ENCODE measurements at places on chromosomes 12 and 14.
A peak's percentile ranks its signal among the peaks of the same experiment; 100 is the strongest.

- DNase-seq: no peak
These were observed 16.0 kb downstream of the TRMT5 start for GRCh38 chr14:60964904-60965303.

- DNase-seq: no peak
These were observed 11.0 kb upstream of the CACNA2D4 start for GRCh38 chr12:1929241-1929984.

- no peak for DNase-seq
These were observed at the start of gene NAV3 for GRCh38 chr12:77830583-77831351. Gene NAV3 (plus strand): TSS chr12:77830894. CDS start chr12:77831462, 568 bp downstream.

DNA sequence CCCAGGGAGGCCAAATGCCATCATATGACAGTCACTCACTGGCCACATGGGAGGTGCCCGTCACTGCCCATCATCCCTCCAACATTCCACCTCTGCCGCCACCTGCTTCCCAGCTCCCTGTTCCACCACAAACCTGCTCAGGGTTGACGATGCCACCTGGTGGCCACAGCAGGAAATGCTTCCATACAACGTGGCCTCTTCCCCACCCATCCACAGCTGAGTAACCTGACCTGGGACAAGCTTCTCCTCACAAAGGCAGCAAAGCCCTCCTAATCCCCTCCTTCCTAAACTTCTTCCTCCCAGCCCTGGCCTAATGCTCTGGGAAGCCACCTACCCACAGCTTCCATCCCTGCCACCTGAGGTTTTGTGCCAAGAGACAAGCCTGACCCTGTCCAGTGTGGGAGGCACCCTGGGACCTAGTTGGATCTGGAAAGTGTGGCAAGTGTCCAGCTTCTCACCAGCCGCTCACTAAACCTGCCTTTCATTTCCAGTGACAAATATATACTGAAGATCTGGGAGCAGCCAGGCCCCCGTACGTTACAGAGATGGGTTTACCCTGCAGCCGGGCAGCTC is 4.3 kb downstream of the DEGS2 start:
- DNase-seq: no peak

- DNase-seq: no peak
These were observed 39.9 kb downstream of the DNAI7 start for GRCh38 chr12:25155022-25155576.

- DNase-seq: no peak
These were observed 39.9 kb downstream of the KIF26A start for GRCh38 chr14:104178279-104178678.

DNA sequence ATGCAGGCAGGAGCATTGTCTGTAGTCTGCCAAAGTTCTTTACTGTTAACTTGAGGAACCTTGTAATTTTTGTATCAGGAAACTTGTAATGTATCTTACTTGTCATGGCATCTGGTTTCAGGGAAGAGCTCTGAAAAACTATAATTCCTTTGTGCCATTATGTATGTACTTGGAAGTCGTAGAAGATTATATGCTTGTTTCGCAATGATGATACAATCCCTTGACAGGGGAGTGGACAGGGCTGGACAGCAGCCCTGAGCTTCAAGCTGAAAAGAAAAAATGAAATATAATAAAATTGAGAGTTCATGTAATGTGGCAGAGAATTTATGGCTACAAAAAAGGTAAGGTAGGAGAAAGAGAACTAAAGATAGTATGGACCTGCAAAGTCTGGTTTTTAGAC is 7.4 kb upstream of the DLGAP5 start:
- no peak for DNase-seq

DNA sequence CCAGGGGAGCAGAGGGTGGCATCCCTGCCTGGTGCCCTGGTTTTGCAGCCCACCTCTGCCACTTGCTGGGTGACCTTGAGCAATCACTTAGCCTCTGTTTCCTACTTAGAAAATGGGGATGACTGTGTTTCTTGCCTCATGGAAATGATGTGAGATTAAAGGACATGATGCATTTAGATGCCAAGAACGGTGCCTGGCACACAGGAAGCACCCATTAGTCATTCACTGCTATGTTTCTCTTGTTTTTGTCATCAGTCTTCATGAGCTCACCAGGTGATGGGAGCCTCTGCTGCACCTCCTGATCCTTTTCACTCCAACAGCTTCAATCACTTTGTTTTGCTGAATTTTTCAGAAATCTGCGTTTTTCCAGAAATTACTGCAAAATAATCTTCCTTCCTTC is 23.6 kb upstream of the ATF1 start:
- DNase-seq: no peak

GRCh38 chr12:14960548-14961465 is 594 bp downstream of the ARHGDIB start:
- DNase-seq: peak; percentile 53

- DNase-seq: no peak
These were observed 4.4 kb downstream of the MLH3 start for GRCh38 chr14:75046899-75047298.

GRCh38 chr14:66496188-66496807 is 10.1 kb downstream of the CCDC196 start:
- no peak for DNase-seq

GRCh38 chr12:4934407-4935035 is 24.8 kb downstream of the KCNA1 start:
- no peak for DNase-seq

- no peak for DNase-seq
These were observed 31.2 kb downstream of the CREBL2 start for GRCh38 chr12:12642916-12643315.

DNA sequence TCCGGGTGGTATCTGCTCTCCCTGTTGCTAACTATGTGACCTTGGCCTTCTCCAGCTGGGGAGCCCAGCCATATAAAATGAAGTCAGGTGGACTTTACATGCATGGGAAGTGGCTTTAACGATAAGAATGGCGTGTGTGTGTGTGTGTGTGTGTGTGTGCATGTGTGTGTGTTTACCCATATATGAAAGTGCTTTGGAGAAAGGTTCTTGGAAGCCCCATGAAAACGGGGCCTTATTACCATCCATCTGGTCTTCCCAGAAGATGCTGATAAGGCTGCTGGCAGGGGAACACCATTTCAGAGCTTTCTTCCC is 94.8 kb downstream of the LRRC74A start:
- no peak for DNase-seq

DNA sequence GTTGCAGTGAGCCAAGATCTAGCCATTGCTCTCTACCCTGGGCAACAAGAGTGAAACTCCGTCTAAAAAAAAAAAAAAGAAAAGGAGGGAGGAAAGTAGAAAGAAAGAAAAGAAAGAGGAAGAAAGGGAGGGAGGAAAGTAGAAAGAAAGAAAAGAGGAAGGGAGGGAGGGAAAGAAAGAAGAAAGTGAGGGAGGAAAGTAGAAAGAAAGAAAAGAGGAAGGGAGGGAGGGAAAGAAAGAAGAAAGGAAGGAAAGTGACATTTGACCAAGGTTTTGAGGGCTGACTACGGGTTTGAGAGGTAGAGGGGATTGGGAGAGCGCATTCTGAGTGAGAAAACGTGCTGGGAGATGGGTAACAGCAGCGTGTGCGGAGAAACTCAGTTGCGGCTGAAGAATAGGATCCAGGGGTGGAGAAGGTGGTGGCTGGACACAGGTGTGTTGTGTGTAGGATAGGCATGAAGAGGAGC is 521 bp upstream of the PAPLN start:
- no peak for DNase-seq

DNA sequence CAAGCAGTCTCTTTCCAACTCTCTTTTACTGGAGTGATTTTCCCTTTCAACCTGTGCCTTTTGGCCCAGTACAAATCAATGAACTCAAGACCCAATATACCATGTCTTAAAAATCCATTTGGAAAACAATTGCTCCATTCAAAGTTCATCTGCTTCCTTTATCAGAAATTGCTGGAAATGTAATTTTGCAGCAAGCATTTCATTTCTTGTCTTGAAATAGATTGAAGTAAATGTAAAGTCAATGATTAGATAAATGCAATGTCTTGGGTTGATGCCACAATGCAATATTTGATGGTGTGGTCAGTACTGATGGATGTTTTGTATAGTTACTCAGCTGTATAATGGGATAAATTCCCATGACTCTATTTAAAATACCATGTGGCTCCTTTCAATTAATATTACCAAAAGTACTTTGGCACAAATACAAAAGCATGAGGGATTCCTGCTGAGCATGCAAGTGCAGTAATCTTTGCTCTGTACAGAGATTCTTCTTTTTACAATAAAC is 707.7 kb upstream of the NOVA1 start:
- no peak for DNase-seq

DNA sequence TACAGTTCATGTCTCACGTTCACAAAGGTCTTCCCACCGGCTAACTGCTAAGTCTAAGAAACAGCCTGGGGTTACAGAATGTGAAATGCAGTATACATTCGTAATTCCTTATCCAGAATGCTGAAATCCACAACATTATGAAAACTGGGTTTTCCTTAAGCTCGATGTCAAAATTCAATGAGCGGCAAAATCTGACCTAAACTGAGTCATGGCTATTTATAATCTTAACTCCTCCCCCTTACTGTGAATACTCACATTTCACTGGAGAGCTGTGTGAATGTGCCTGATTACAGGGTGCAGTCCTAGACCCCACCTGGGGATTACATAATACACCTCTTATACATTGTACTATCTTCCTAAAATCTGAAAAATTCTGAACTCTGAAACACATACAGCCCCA is 35.3 kb downstream of the STX2 start:
- no peak for DNase-seq

GRCh38 chr12:124507188-124508109 is 60.0 kb downstream of the NCOR2 start:
- no peak for DNase-seq

DNA sequence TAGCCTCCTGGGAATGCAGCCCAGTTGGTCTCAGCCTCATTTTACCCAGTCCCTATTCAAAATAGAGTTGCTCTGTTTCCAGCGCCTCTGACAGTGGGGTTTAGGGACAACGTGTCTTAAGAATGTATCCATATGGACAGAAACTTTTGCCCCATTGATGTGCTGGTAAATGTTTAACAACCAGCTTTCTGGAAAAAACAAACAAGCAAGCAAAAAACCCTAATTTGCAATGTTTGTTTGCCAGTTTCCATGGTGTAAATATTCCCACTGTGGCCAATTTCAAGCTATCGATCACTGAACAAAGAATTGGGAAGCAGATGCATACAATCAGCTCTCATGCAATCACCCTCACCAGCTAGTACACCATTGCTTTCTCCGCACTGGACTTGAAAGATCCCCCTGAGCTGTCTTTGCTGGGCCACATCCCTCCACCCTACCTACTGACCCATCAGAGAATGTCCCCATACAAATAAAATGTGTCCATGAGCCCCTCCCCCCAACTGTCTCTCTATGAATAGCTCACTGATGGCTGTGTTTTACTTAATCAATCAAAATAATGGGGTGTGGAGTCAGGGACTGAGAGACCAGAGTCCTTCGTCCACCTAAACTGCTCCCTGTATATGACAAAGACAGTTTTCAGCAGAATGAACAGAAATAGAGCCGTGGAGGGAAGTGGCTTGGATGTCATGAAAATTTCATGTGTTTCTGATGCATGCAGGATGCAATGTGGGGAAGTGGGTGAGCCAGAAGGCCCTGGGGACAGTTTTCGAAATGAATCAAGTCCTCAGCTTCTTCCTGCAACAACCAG is 40.8 kb downstream of the CCDC60 start:
- DNase-seq: no peak

DNA sequence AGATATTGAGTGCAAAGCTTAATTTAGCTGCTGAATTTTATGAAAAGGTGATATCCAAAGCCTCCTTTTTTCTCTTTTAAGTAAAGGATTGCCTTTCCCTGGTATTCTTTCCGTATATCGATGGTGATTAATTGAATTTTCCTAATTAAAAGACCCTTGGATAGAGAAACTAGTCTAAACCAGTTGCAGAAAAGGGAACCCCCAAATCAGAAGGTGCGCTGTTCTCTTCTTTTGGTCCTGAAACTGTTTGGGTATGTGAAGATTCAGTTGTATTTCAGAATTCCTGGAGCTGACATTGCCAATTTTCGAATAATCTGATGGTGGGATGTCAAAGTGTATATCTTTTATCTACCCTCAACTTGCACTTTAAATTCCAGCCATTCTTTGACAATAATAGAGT is 1.9 kb downstream of the GPHN start:
- DNase-seq: no peak

- no peak for DNase-seq
These were observed 14.0 kb downstream of the CCDC62 start for GRCh38 chr12:122788387-122788786.

DNA sequence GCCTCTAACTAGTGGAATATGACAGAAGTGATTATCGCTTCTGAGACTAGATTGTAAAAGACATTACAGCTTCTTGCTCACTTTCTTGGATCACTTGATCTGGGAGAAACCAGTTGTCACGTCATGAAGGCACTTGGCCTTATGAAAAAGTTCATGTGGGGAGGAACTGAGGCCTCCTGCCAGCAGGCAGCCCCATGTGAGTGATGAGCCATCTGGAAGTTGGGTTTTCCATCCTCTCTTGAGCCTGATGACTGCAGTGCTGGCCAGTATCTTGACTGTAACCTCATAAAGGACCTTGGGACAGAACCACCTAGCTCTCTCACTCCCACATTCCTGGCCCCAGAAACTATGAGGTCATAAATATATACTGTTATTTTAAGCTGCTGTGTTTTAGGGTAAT is 28.0 kb downstream of the TTLL5 start:
- DNase-seq: no peak

DNA sequence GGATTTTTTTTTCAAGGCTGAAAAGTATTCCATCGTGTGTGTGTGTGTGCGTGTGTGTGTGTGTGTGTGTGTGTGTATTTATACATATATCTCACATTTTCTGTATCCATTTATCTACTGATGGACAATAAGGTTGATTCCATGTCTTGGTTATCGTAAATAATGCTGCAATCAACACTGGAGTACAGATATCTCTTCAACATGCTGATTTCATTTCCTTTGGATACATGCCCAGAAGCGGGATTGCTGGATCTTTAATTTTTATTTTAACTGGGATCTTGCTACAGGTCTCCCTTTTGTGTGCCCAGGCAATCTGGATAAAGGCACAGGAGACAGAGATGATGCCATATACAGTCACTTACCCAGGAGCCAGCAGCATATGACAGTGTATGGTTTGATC is 338.1 kb downstream of the SOX5 start:
- no peak for DNase-seq

GRCh38 chr14:74515891-74516412 is 22.4 kb downstream of the ISCA2 start:
- no peak for DNase-seq

DNA sequence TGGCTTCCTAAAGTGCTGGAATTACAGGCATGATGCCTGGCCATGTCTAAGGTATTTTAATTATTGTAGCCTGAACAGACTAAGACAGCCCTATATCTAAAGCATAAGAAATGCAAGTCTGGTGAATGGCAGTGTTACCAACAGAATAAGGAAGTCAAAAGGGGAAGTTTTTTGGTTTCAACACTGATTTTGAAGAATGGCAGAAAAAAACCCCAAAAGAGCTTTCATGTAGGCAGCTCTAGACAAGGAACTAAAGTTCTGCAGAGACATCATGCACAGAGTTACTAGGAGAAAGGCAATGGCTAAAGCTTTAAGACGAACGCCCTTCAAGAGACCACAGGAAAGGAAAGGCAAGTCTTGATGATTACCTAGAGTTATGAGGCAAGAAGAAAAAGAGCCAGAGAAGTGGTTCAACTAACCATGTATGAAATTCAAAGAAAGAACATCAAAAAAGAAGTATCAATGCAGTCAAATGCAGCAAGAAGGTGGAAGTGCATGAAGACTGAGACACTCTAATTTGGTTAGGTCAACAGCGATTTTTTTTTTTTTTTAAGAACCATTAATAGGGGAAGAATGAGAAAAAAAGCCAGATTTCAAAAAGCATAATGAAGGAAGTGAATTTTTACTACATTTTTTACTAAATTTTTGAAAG is 50.8 kb downstream of the RPS6KA5 start:
- no peak for DNase-seq

All from CD4-positive, alpha-beta T cell treated with Interferon gamma for 1 hour (primary cell).